ENCODE measurements at places on chromosomes 6 and 20.
A peak's percentile ranks its signal among the peaks of the same experiment; 100 is the strongest.

DNA sequence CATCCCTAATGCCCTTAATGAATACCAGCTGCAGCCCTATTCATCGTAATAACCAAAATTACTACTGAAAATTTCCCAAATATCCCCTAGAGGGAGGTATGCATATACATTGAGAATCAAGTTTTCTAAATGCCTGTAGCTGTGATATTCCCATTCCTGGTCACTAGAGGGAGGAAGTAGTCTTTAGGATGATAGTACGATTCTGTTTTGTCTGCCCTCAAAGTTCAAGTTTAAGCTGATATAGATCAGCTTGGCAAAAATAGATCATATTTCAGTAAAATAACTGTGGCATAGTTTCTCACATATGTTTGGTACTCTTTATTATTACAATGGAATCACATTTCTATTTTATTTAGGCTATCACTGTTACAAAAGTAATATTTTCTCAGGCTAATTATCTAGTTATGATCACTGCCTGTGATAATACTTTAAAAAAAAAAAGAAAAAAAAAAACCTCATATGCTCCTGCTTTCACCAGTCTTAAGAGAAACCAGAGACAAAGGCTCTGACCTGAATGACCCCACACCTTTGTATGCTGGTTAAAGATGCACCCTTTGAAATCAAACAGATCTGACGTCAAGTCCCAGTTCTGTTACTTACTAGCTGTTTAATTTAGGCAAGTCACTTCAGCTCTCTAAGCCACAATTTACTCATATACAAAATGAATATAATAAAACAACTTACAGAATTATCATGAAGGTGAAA lies 11.0 kb downstream of the TSPYL1 start:
- no peaks in the 10 kb centered on the region for H3K27me3 ChIP-seq
- peak; percentile 86 for DNase-seq
- H3K4me1 ChIP-seq, result peaks cover 5% of the 10 kb centered on the region
- H3K27ac ChIP-seq, result no peak overlapping the region

DNA sequence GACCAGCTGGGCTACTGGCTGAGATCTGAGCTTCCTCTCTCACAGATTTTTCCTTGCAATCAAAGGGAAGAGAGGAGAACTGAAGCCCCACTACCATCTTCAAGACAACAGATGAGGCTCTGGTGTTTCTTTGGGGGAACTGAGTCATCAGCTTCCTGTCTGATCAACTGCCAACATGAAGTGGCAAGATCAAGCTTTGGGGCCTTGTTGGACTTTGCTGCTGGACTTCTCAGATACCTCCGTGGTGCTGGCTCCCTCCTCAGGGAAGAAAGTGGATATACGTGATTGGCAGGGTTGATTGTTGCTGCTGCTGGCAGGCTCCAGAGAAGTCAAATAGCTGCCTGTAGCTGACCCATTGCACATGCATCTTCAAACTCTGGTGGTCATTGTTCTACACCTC lies 3.6 kb upstream of the TOX2 start:
- H3K4me3 ChIP-seq, result no peak overlapping the region
- DNase-seq, result peak; percentile 82
- H3K4me1 ChIP-seq, result peaks cover 4% of the 10 kb centered on the region
- no peak overlapping the region for H3K27ac ChIP-seq
- H3K36me3 ChIP-seq, result no peaks in the 10 kb centered on the region
- no peaks in the 10 kb centered on the region for H3K27me3 ChIP-seq

GRCh38 chr20:38616457-38616856 lies 14.8 kb downstream of the ARHGAP40 start:
- peaks cover 22% of the 10 kb centered on the region for H3K27me3 ChIP-seq
- DNase-seq, result no peak
- H3K36me3 ChIP-seq, result no peaks in the 10 kb centered on the region
- no peak overlapping the region for H3K27ac ChIP-seq
- H3K4me1 ChIP-seq, result no peaks in the 10 kb centered on the region

- no peak for DNase-seq
- peaks cover 50% of the 10 kb centered on the region for H3K36me3 ChIP-seq
- no peaks in the 10 kb centered on the region for H3K4me1 ChIP-seq
Observed at GRCh38 chr20:63675681-63676368, 17.7 kb downstream of the RTEL1 start.

DNA sequence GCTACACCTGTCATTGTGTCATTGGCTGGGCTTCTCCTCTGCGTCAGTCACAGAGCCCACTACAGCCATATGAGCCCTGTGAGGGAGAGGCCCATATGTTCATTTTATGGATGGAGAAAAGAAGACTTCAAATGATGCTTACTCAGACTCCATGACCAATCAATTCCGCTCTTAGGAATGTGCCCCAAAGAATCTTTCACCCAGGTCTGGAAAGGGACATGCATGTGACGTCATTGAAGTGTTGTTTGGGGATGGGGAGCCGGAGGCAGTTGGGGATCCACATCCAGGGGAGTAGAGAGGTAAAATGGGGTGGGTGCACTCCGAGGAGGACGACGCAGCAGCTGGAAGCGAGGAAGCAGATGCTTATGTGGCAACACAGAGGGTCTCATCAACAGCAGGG lies 9.6 kb upstream of the C6orf132 start:
- no peaks in the 10 kb centered on the region for H3K4me1 ChIP-seq
- no peak for DNase-seq
- peaks cover 7% of the 10 kb centered on the region for H3K27me3 ChIP-seq
- no peak overlapping the region for H3K4me3 ChIP-seq

- H3K27ac ChIP-seq, result no peak overlapping the region
- no peak overlapping the region for H3K4me3 ChIP-seq
- peaks cover 5% of the 10 kb centered on the region for H3K4me1 ChIP-seq
- H3K27me3 ChIP-seq, result no peaks in the 10 kb centered on the region
Observed at GRCh38 chr6:11460001-11460668, 77.4 kb upstream of the TMEM170B start.

GRCh38 chr20:32918296-32918695 lies 59.6 kb downstream of the EFCAB8 start:
- peaks cover 6% of the 10 kb centered on the region for H3K27me3 ChIP-seq
- H3K4me1 ChIP-seq, result no peaks in the 10 kb centered on the region
- no peak for DNase-seq
- H3K36me3 ChIP-seq, result no peaks in the 10 kb centered on the region
- H3K4me3 ChIP-seq, result no peak overlapping the region

GRCh38 chr20:24146231-24146634 lies 157.7 kb upstream of the GGTLC1 start:
- no peaks in the 10 kb centered on the region for H3K36me3 ChIP-seq
- no peaks in the 10 kb centered on the region for H3K4me1 ChIP-seq
- H3K27ac ChIP-seq, result no peak overlapping the region
- DNase-seq, result no peak
- no peaks in the 10 kb centered on the region for H3K27me3 ChIP-seq
- no peak overlapping the region for H3K4me3 ChIP-seq

GRCh38 chr6:16487996-16488674 lies 249.7 kb downstream of the GMPR start:
- H3K36me3 ChIP-seq, result peaks cover 16% of the 10 kb centered on the region
- no peak for DNase-seq
- H3K4me1 ChIP-seq, result no peaks in the 10 kb centered on the region
- no peak overlapping the region for H3K27ac ChIP-seq
- no peaks in the 10 kb centered on the region for H3K27me3 ChIP-seq
- H3K4me3 ChIP-seq, result no peak overlapping the region

GRCh38 chr6:89350281-89350966 lies 2.1 kb downstream of the UBE2J1 start:
- no peaks in the 10 kb centered on the region for H3K36me3 ChIP-seq
- peaks cover 9% of the 10 kb centered on the region for H3K4me1 ChIP-seq
- H3K4me3 ChIP-seq, result no peak overlapping the region
- H3K27me3 ChIP-seq, result no peaks in the 10 kb centered on the region
- no peak for DNase-seq
- no peak overlapping the region for H3K27ac ChIP-seq

DNA sequence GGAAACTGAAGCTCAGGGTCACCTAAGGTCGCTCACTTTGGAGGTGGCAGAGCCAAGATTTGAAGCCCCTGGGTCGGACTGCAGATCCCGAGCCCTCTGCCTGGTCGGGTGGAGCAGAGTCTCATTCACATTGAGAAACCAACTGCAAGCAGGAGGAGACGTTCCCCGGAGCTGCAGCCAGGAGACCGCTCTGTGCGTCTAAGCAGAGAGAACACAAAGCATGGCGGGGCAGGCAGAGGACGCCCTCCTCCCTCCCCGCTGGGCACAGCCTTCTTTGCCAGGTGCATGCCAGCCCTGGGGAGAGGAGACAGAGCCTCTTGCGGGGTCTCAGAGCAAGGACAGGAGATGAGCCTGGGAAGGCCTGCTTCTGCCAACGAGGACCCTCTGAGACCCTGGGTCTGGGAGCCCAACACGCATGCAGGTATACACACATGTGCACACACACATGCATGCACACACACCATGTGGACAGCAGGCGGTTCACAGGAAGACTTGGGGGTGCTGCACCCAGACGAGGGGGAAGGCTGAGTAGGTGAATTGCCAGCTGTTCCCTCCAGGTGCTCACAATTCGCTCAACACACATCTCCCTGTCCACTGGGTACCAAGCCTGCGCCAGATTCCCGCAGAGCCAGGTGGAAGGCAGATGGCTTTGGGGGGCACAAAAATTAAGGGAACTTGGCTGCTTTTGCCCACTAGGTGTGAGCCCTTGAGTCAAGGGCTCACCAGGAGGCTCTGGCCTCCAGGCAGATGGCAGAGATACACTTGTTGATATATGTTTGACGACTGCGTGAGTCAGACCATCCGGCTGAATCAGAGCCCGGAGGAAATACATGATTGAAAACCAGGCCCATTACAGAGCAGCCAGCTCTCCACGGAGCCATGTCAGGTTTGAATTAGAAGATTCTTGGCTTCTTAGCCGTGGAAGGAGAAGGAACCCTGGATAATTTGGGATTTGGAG lies 5.5 kb upstream of the NTSR1 start:
- H3K36me3 ChIP-seq, result no peaks in the 10 kb centered on the region
- peaks cover 4% of the 10 kb centered on the region for H3K27me3 ChIP-seq
- DNase-seq, result peak; percentile 94
- H3K27ac ChIP-seq, result peak overlapping the region; percentile 76

- H3K27ac ChIP-seq, result no peak overlapping the region
- H3K4me1 ChIP-seq, result peaks cover 2% of the 10 kb centered on the region
- peak; percentile 4 for DNase-seq
- peaks cover 49% of the 10 kb centered on the region for H3K27me3 ChIP-seq
- H3K36me3 ChIP-seq, result no peaks in the 10 kb centered on the region
Observed at GRCh38 chr20:47784599-47785310, 526 bp downstream of the SULF2 start.

DNA sequence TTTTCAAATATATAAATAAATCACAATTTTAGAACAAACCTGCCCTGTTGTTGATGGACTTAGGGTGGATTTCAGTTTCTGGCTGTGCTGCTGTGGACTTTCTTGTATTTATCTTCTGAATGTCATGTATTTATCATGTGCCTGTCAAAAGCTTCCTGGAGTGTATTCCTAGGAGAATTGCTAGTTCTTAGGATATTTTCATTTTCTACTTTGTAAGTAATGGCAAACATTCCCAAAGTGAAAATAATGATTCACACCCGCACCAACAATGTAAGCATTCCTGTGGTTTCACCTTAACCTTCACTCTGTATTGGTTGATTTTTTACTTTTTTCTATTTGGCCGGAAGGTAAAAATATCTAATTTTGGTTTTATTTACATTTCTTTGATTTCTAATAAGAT lies 387.8 kb downstream of the SMOC2 start:
- no peaks in the 10 kb centered on the region for H3K27me3 ChIP-seq
- DNase-seq, result no peak
- H3K4me1 ChIP-seq, result no peaks in the 10 kb centered on the region
- no peak overlapping the region for H3K4me3 ChIP-seq
- no peak overlapping the region for H3K27ac ChIP-seq
- no peaks in the 10 kb centered on the region for H3K36me3 ChIP-seq

Measured in IMR-90 (cell line).